HFF-Myc (cell line): ENCODE measurements at places on chromosomes 11 and 22.

GRCh38 chr11:2825889-2826678, 59.5 kb downstream of the CDKN1C start:
- peak; percentile 45 for DNase-seq

DNA sequence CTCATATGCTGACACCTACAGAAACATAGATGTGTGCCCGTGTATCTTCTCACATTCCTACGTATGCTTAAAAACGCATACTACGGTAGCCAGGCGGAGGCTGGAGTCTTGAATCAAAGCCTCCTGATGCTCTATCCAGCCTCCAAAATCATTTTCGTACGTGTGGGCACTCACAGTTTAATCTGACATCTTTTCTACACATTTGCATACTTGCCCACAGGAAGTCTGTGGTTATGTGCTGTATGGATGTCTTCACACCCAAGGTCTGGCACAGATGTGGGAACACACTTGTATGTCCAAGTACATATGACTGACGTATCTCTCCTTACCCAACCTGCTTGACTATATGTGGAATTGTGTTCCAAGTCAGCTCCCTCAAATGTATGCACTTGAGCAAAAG, 561.8 kb upstream of the CADM1 start:
- no peak for DNase-seq

DNA sequence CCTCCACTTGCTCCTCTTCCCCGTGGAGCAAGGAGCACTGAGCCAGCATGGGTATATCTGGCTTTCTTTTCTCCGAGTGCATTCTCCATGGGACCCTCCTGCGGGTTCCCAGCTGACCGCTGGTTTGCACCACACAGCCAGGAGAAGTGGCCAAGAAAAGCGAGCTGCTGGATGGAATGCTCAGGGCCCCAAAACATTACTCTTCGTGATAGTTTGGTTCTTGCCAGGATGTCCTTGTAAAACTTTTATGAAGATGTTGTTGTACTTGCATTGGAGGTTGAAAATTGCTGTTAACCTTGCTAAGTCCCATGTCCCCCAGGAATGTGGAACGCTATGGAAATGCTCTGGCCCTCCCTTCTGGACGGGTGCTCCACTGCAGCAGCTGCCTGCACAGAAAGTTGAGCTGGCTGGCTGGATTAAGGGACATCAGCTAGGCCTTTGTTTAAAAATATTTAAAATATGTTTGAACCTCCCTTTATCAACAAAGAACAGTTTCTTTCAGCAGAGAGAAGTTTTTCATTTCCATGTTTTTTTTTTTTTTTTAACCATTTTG, 68.7 kb downstream of the ZNRF3 start:
- no peak for DNase-seq

DNA sequence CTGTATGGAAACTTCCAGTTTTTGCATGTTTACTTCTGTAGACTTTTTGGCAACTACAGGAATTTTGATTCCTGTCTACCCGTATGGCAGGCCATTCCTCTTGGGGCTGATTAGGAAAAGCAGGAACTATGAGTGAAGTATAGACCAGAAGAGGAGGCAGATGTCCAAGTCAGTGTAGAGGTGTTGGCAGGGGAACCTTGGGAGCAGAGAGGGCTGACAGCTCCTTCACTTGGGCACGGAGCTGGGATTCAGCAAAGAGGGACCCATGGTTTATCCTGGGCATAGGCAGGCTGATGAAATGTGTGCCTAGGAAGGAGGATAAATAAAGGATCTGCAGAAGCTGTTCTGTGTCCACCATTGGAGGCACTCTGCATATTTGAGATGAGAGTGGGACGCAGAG, 33.1 kb downstream of the TREH start:
- DNase-seq: no peak

- no peak for DNase-seq
These were observed 32.2 kb upstream of the SHANK2 start for GRCh38 chr11:71284525-71285092.

- no peak for DNase-seq
These were observed 37.2 kb downstream of the RTL6 start for GRCh38 chr22:44460691-44461375.

DNA sequence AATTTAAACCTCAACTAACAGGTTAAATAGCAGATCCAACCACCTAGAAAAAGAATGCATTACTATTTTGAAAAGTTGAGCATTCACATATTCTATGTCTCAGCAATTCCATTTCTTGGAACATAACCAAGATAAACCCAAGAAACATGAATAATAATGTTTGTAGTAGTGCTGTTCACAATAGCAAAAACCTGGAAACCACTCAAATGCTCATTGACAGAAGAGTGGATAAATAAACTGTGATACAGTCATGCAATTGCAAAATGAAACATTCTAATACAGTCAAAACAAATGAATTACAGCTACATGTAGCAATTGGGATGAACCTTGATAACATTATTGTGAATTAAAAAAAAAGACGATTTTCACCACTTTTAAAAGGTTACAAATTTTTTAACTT, 162.8 kb upstream of the TMEM45B start:
- DNase-seq: no peak

DNA sequence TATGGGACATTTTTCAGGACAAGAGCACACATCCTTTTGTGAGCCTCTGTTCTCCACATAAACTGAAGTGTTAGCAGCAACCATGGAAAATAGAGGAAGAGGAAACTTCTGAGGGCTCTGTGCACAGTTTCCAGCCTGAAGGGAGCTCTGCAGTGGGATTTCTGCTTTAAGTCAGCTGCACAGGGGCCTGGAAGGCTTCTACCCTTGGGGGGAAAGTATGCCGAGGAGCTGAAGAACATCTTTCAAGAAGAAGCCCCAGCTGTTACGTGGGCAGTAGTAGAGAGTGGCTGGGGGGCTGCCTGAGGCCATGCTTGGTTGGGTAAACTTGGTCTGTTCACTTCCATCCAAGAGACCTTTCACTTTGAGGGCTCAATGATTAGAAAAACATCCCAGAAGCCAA, 82.7 kb upstream of the EED start:
- DNase-seq: no peak

DNA sequence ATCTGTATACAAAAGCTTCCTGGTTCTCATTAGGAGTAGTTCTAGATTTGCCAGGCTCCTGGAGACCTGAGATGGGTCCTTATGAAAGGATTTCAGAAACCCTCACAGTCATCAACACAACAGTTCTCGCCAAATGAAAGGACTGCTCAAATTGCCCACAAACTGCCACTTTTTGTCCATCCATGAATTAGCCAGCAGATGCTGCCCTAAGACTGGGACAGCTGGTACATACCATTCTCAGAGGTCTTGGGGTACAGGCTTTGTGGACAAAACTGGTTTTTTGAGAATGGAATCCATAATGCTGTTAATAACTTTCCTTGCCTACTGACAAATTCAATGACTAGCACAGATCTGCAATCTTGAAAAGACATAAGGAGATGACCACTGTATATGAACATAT, 23.4 kb upstream of the BDNF start:
- no peak for DNase-seq

DNA sequence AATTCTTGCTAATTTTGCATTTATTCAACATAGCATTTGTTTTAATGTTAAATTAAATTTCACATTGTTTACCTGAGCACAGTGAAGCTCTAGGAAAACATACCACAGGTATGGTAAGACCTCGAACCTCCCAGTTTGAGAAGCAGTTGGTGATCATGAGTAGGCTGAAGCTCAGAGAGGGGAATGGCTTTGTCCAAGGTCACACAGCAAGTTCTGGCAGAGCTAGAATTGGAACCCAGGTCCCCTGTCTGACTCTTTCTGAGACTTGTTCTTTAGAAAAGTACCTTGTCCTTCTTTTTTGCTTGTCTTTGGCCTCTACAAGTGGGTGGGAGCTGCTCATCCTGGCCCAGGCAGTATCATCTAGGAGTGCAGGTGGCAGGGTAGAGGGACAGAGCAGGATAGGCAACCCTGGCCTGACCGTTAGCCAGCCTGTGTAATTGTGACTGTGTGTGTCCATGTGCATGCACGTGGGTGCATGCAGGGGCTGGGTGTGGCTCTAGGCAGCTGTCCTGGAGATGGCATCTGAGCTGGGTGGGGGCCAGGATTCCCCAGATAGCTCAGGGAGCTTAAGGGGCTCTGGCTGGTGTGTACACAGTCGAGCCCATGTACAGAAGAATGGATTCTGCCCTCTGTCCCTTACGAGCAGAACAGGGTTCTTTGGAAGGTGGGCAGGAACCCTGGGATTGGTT, 21.6 kb downstream of the PHLDB1 start:
- no peak for DNase-seq

DNA sequence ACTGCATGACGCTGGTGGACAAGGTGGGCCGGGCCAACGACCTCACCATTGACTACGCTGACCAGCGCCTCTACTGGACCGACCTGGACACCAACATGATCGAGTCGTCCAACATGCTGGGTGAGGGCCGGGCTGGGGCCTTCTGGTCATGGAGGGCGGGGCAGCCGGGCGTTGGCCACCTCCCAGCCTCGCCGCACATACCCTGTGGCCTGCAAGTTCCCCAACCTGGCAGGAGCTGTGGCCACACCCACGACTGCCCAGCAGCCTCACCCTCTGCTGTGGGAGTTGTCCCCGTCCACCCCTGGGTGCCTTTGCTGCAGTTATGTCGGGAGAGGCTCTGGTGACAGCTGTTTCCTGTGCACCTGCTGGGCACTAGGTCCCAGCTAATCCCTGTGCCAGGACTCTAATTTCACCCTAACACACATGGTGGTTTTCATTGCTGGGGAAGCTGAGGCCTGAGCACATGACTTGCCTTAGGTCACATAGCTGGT, 49.0 kb upstream of the PPP6R3 start:
- DNase-seq: no peak

GRCh38 chr11:34495724-34496377, 17.7 kb downstream of the ELF5 start:
- DNase-seq: no peak

GRCh38 chr11:105183987-105184386, 44.4 kb upstream of the CARD18 start:
- no peak for DNase-seq

DNA sequence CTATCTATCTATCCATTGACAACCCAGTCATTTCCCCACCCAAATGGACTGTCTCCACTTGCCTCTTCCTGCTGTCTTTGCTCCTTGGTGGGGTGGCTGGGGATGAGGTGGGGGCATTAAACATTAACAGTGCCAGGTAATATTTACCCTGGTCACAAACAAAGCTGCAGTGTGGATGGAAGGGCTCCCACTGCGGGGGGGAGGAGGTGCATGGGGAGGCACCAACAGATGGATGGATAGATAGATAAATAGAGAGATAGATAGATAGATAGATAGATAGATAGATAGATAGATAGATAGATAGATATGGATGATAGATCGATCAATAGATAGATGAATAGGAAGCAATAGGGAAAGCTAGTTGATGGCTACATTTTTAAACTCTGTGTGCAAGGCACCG, 2.3 kb upstream of the FXYD2 start:
- DNase-seq: no peak

GRCh38 chr11:131851964-131852755, 481.7 kb downstream of the NTM start:
- no peak for DNase-seq

- DNase-seq: no peak
These were observed 11.3 kb downstream of the LMO1 start for GRCh38 chr11:8252388-8252787.

DNA sequence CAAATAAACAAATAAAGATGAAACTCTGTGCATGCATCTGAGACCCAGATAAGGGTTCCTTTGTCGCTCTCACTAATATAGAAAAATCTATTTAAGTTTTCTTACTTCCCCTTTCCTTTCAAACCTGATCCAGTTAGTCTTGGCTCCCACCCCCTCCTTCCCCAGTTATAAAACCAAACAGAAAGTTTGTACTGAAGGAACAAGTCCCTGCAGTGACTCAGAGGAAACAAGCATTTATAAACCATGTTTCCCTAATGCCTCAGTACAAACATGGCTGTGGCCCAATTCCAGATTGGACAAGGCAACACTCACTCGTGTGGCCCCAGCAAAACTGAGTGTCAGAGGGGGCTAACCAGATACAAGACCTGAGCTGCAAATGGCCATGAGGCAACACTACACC, 65.5 kb upstream of the ARHGAP20 start:
- DNase-seq: peak; percentile 16

- DNase-seq: no peak
These were observed 20.5 kb upstream of the PARVB start for GRCh38 chr22:44003405-44004103.

DNA sequence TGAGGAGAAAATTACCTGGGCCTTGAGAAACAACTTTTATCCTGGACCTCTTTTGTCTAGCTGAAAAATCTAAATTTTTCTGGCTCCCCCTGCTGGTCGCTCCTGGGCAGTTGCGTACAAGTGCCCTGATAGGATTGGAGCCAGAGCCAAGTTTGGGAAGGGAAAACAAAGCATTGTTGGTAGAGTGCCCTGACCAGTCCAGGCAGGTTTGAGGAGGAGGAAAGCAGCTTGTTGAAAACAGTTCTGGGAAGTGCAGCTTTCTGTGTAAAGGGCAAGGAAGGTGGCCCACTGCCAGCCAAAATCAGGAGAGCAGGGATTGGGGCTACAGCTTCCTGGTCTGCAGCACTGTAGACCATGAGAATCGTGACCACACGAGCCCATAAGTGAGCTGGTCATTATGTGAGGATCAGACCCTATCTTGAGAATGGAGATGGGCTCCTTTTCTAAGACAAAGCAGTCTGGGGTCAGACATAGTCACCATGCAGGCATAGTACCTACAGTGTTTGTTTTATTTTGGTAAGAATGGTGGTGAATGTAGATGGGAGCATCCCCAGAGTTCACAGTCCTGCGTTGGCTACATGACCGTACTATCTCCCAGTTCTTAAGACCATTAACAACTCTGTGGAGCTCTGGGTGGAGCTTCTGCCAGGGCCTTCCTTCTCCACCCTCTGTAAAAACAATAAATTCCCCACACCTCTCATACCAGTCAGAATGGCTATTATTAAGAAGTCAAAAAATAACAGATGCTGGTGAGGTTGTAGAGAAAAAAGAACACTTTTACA, 21.3 kb upstream of the PIK3IP1 start:
- peak; percentile 72 for DNase-seq

DNA sequence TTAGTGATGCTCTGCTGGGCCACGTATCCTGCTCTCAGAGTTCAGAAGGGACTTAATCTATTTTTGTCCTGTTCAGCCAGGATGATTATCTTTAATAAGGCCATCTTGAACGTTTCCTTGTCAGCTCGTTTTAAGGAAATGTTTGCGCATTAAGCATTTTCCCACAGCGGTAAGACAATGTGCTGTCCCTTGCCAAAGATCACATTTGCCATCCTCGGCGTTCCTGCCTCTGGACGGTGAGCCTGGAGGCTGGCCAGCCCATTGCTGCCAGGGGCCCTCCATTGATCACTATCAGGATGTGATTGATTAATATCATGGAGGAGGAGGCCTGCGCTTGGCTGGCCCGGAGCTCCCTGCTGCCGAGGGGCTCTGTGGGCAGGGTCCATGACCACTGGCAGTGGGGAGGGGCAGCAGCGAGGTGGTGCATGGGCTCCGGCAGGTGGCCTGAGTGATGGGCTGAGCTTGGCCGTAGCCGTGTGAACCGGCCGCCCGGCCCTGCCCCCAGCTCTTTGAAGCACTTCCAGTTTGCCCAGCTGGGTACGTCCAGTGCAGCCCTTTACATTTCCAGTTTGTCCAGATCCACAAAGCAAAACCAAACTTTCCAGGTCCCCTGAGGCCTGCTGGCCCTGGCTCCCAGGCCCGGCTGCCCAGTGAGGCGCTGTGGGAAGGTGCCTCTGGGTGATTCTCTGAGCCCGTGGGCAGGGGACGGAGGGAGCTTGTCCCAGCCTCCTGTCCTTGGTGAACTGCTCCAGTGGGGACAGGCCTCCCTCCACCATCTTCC, 49.5 kb upstream of the SMIM38 start:
- no peak for DNase-seq

- DNase-seq: no peak
These were observed 10.7 kb upstream of the SUSD2 start for GRCh38 chr22:24170632-24171031.
